ENCODE measurements at places on chromosomes 13 and 19. TPM values are rescaled to one million over a fixed set of nuclear protein-coding genes. Genes with fewer than 3 reads are reported as not detected.

CCDC169 gene
- 1.8 TPM for total RNA-seq

RAB20 gene
- total RNA-seq = 15.2 TPM

IL12RB1 gene
- total RNA-seq = not detected

DNA sequence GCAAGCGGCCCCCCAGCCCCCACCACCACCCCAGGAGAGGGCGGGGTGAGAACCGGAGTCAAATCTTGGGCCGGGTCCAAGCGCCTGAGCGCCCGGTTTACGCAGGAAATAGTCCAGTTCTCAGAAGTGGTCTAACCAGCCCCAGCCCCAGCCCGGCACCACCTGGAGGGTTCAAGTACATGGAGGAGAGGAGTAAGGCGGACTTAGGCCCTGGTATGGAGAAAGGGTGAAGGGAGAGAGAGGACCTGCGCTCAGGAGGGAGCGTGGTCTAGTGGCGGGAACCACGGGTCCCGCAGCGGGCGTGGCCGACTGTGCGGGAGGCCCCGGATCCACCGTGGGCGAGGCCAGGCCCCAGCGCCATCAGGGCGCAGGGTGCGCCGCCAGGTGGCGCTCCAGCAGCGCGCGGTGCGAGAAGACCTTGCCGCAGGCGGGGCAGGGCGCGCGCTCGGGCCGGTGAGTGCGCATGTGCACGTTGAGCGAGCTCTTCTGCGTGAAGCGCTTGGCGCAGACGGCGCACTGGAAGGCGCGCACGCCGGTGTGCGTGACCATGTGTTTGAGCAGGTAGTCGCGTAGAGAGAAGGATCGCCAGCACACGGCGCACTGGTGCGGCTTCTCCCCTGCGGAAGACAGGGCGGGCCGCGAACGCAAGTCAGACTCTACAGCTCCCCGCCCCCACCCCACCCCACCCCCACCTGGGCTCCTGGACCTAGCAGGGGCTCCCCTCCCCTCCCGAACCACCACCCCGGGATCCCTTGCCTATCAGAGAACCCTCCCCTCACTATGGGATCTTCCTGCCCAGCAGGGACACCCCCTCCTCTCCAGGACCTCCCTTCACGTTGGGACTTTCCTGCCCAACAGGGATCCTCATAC is 2.1 kb upstream of the SLC27A5 start:
- H3K4me1 ChIP-seq = peaks cover 55% of the 10 kb centered on the region
- peak; percentile 98 for DNase-seq
- H3K4me3 ChIP-seq = peak overlapping the region; percentile 54
- no peaks in the 10 kb centered on the region for H3K27me3 ChIP-seq
- peak overlapping the region; percentile 63 for H3K27ac ChIP-seq

DNA sequence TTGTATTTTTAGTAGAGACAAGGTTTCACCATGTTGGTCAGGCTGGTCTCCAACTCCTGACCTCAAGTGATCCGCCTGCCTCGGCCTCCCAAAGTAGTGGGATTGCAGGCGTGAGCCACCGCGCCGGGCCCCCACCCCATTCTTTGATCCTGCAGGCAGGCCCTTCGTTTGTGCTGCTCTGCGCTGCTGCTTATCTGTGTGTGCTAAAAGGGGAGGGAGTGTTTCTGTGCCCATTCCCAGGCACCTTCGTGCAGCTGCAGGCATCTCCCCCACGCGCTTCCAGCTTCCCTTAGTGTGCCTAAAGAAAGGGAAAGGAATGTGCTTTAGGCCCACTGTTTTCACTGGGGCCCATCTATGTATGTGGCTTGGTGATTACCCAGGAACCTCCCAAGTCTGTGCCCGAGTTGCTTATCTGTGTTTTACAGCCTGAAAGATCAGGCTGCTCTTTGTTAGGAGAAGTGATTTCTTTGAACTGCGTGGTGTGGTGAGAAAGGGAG is 27.2 kb downstream of the EPN1 start:
- H3K27ac ChIP-seq = peak overlapping the region; percentile 20
- H3K4me1 ChIP-seq = peaks cover 16% of the 10 kb centered on the region
- peak; percentile 64 for DNase-seq
- no peaks in the 10 kb centered on the region for H3K27me3 ChIP-seq
- no peak overlapping the region for H3K4me3 ChIP-seq

- H3K27me3 ChIP-seq = no peaks in the 10 kb centered on the region
- peak overlapping the region; percentile 64 for H3K4me3 ChIP-seq
- H3K4me1 ChIP-seq = peaks cover 87% of the 10 kb centered on the region
Measured at GRCh38 chr19:42283188-42284065, 14.4 kb downstream of the CIC start.

GRCh38 chr19:32619051-32619685 is 38.2 kb downstream of the PDCD5 start:
- no peaks in the 10 kb centered on the region for H3K27me3 ChIP-seq
- no peak for DNase-seq
- H3K27ac ChIP-seq = no peak overlapping the region
- peaks cover 100% of the 10 kb centered on the region for H3K36me3 ChIP-seq

GRCh38 chr13:113964251-113964995 is 9.5 kb downstream of the C13orf46 start:
- no peak overlapping the region for H3K4me3 ChIP-seq
- H3K27ac ChIP-seq = no peak overlapping the region
- H3K27me3 ChIP-seq = no peaks in the 10 kb centered on the region
- DNase-seq = no peak

DNA sequence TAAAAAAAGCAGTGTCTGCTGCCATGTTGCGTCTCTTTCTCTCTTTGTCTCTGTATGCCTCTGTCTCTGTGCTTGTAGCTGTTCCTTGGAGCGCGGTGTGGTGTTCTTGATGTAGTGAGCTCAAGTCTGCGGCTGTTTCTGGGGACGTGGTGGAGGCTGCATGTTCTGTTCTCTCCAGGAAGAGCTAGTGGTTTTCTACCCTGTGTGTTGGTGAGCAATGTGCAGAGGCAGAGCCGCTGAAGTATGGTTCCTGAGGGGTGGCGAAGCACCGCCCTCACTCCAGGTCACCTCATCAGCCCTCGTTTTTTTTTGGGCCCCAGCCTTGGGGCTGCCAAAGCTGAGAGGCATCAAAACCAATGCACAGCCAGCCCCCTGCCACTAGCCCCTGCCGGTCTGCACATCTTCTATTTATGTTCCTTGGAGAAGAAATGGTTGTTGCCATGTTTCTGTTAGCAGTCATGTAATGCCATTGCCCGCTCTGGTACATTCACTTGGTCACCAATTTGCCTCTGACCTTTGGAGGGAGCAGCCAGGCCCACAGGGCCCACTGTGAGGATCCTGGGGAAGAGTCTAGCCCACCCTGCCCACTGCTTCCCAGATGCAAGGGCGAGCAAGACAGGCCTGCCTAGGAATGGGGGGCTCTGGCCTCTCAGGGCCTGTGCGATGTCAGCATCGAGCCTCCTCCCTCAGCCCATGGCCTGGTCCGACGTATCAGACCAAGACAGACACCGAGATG is 7.2 kb downstream of the HNRNPL start:
- peaks cover 100% of the 10 kb centered on the region for H3K36me3 ChIP-seq
- H3K27me3 ChIP-seq = no peaks in the 10 kb centered on the region
- DNase-seq = no peak
- no peak overlapping the region for H3K4me3 ChIP-seq
- H3K4me1 ChIP-seq = peaks cover 97% of the 10 kb centered on the region
- H3K27ac ChIP-seq = peak overlapping the region; percentile 78

DNA sequence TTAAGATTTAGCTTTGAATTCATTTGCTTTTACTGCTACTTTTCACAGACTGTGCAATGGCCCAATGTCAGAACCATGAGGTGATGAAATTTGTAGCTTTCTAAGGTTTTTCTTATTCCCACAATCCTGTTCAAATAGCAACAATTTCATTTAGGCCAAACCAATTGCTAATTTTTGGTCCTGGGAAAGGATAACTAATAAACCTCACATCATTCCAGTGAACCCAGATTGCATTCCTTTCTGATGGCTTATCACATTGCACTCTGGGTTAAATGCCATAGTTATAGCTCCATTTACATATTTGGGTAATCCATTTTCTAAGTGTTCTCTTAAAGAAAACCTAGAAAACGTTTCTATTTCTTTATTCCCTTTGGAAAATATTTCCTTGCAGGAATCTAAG is 22.9 kb upstream of the POMP start:
- H3K4me1 ChIP-seq = no peaks in the 10 kb centered on the region
- no peak overlapping the region for H3K4me3 ChIP-seq
- no peaks in the 10 kb centered on the region for H3K27me3 ChIP-seq
- no peak overlapping the region for H3K27ac ChIP-seq
- DNase-seq = no peak

DNA sequence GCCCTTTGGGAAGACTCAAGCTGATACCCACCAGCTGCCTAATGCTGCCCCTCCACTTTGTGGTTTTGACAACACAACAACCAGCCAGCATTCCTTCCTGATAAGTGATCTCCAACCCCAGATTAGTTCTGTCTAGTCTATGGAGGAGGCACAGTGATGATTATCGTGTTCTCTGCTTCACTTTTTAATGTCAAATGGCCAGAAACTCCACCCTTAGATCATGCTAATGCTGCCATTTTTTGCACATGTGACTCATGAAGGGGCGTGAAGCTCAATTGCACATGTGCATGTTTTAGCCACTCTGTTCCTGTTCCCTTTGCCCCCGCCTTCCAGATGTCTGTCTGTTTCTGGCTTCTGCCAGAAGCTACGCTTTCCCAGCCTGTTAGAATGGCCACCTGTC is 199.8 kb downstream of the COG6 start:
- H3K27ac ChIP-seq = no peak overlapping the region
- H3K36me3 ChIP-seq = no peaks in the 10 kb centered on the region
- no peak overlapping the region for H3K4me3 ChIP-seq
- peaks cover 3% of the 10 kb centered on the region for H3K27me3 ChIP-seq
- H3K4me1 ChIP-seq = no peaks in the 10 kb centered on the region

- peaks cover 34% of the 10 kb centered on the region for H3K4me1 ChIP-seq
- H3K4me3 ChIP-seq = peak overlapping the region; percentile 61
- peak; percentile 52 for DNase-seq
- H3K27me3 ChIP-seq = peaks cover 31% of the 10 kb centered on the region
- H3K27ac ChIP-seq = peak overlapping the region; percentile 58
- H3K36me3 ChIP-seq = peaks cover 11% of the 10 kb centered on the region
Measured at GRCh38 chr19:291561-292280, 518 bp upstream of the PLPP2 start.

DNA sequence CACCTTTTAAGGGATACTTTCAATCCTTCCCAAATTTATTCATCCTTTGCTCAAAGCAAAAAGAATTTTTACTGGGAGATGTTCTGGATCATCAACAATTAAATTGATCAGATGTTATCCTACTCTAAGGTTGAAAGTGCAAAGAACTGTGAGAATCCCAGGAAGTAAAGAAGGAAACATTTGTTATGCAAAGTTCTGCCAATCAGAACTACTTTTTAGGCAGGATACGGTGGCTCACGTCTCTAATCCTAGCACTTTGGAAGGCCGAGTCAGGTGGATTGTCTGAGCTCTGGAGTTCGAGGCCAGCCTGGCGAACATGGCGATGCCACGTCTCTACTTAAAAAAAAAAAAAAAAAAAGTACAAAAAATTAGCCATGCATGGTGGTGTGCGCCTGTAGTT is 882.3 kb downstream of the DIAPH3 start:
- no peak overlapping the region for H3K27ac ChIP-seq
- no peak overlapping the region for H3K4me3 ChIP-seq
- no peaks in the 10 kb centered on the region for H3K36me3 ChIP-seq

- no peak overlapping the region for H3K4me3 ChIP-seq
- no peak for DNase-seq
- no peaks in the 10 kb centered on the region for H3K36me3 ChIP-seq
- no peaks in the 10 kb centered on the region for H3K4me1 ChIP-seq
Measured at GRCh38 chr13:65540175-65540574, 1690.0 kb downstream of the PCDH9 start.

DNA sequence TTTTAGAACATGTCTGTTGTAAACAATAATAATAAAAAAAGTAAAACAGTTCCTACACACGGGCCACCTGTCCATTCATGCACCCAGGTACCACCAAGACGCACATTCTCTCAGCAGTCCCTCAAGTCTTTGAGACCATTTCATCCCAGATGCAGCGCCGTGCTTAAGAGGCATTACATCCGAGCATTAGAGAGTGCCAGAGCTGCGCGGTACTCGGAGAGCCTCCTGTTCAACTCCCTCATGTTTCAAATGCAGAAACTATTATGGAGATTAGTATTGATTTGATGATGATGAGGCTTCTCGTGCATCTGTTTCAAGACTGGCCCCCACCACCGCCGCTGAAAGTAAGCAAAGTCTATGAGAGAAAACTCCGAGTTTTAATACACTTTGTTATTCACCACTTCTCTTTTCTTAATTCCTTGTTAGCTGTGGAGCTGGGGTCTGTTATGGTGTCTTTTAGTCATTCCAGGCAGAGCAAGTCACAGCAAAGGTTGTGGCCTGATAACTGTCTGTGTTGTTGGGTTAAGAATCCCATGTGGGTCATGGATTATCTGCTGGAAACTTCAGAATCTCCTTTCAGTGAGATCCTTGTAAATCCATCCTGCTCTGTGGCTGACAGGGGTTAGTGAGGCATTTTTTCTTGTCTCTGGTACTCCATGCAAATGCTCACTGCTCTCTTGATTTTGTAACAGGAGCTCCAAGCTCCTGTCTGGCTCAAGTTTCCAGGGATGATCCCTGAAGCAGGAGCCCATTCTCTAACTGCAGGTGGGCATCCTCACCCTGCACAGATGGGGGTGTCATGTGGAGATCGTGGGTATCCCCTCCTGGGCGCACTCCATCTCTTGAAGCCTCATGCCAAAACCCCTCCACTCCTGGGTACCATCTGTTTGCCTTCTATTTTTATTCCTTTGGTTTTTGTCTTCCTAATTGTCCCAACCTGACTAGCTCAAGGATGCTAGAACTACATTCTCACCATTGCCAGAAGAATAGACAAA is 74.9 kb upstream of the MTIF3 start:
- H3K27me3 ChIP-seq = no peaks in the 10 kb centered on the region
- no peaks in the 10 kb centered on the region for H3K36me3 ChIP-seq
- H3K27ac ChIP-seq = no peak overlapping the region
- no peak overlapping the region for H3K4me3 ChIP-seq
- H3K4me1 ChIP-seq = no peaks in the 10 kb centered on the region

- peak overlapping the region; percentile 78 for H3K4me3 ChIP-seq
- peaks cover 45% of the 10 kb centered on the region for H3K4me1 ChIP-seq
- H3K36me3 ChIP-seq = no peaks in the 10 kb centered on the region
- H3K27me3 ChIP-seq = no peaks in the 10 kb centered on the region
Measured at GRCh38 chr13:60397704-60398378, 821 bp downstream of the TDRD3 start.

DNA sequence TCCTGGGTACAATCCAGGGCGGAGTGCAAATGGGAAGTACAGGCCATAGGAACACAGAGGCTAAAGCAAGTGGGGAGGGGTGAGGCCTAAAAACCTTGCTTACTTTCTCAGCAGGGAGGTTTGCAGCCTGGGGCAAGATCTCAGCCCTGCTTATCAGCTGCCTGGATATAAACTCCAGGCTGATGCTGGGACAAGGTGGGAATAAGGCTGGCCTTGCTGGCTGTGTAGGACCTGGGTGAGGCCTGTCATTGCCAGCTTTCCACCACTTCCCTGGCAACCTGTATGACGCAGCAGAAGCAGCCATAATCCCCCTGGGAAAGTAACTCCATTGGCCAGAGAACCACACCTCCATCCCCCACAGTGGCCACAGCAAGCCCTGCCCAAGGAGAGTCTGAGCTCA is 279.1 kb upstream of the ATXN8OS start:
- H3K27me3 ChIP-seq = no peaks in the 10 kb centered on the region
- DNase-seq = no peak
- H3K4me3 ChIP-seq = no peak overlapping the region
- no peaks in the 10 kb centered on the region for H3K36me3 ChIP-seq
- no peaks in the 10 kb centered on the region for H3K4me1 ChIP-seq
- H3K27ac ChIP-seq = no peak overlapping the region

Data from stomach (tissue), 19 donors.